Peyer's patch (tissue), 4 donors: ENCODE measurements at places on chromosomes 2 and 18. TPM values are rescaled to one million over a fixed set of nuclear protein-coding genes. Genes with fewer than 3 reads are reported as not detected.

DNA sequence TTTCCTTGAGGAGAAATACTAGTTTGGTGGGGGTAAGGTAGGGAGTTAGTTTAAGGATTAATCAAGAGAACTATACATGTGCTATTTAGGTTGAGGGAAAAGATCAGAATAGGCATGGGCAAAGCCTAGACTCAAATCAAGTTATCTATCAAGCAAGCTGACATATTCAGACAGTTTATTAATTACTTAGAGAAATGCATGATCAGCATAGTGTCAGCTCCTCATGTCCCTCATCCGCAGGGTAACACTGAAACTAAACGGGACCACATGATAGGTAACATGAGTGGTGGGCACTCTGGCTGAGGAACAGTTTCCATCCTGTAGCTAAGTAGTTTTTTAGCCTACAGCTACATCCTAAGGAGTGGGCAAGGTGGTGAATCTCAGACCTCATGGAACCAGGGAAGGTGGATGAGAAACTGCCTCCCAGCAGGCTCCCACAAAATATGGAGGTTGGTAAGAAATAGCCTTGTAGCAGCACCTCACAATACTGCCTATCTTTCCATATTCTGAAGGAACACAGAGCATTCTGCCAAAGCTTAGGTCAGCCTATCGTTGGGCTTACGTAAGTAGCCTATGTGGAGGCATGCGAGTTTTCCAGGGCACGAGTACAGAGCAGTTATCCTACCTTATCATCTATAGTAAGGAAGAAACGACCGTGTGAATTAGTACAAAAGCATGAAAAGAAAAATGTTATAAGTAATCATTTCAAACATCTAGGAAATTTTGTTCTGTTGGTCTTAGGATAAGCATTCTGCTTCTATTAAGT, 18.4 kb downstream of the ZC3H6 start:
- no peak for DNase-seq
- H3K4me3 ChIP-seq: no peak overlapping the region
- no peak overlapping the region for H3K27ac ChIP-seq
- no peaks in the 10 kb centered on the region for H3K27me3 ChIP-seq
- H3K36me3 ChIP-seq: no peaks in the 10 kb centered on the region
- no peaks in the 10 kb centered on the region for H3K4me1 ChIP-seq

The NIFK gene
- total RNA-seq: 19.0 TPM

The EPB41L3 gene
- total RNA-seq: 250 TPM

The USP34 gene
- total RNA-seq: 193 TPM

GRCh38 chr2:31660165-31660564, 79.4 kb upstream of the SRD5A2 start:
- no peak for DNase-seq
- no peaks in the 10 kb centered on the region for H3K4me1 ChIP-seq
- no peaks in the 10 kb centered on the region for H3K36me3 ChIP-seq
- H3K27ac ChIP-seq: no peak overlapping the region
- no peaks in the 10 kb centered on the region for H3K27me3 ChIP-seq

DNA sequence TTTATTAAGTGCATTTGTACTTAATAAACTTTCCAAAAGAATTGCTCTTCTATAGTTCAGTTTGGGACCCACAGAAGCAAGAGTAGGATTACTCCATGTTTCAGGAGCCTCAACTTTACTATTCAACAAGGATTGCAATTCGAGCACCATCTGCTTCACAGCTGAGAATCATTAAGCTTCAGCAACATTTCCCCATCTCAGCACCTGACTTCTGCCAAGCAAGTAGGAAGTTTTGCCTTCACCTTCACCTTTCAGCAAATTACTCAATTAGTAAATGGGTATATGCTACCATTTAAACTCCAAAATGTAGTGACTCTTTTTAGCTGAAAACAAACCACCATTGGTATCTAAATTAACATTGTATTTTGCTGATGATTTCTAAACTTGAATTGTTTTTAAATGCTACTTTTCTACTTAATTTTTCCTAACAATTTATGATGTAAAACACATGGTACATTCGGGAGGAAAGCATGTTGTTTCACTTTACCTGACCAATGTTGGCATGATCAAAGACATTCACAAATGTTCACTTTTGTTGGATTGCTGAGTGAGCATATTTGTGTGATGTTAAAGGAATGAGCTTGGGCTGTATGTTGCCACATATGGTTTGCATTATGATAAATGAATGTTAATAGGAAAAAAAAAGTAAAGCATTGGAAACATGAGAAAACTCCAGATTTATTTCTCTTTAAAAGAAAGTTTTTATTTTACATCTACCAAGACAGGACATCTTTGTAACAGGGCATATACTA, 159.2 kb downstream of the GULP1 start:
- no peak for DNase-seq
- no peaks in the 10 kb centered on the region for H3K36me3 ChIP-seq
- no peak overlapping the region for H3K4me3 ChIP-seq
- no peaks in the 10 kb centered on the region for H3K4me1 ChIP-seq
- H3K27ac ChIP-seq: no peak overlapping the region

- H3K4me1 ChIP-seq: no peaks in the 10 kb centered on the region
- H3K27me3 ChIP-seq: no peaks in the 10 kb centered on the region
- H3K27ac ChIP-seq: no peak overlapping the region
- no peak for DNase-seq
Observed at GRCh38 chr18:50388988-50389387, 14.1 kb downstream of the SKA1 start.

The SERPINB11 gene
- total RNA-seq: not detected

DNA sequence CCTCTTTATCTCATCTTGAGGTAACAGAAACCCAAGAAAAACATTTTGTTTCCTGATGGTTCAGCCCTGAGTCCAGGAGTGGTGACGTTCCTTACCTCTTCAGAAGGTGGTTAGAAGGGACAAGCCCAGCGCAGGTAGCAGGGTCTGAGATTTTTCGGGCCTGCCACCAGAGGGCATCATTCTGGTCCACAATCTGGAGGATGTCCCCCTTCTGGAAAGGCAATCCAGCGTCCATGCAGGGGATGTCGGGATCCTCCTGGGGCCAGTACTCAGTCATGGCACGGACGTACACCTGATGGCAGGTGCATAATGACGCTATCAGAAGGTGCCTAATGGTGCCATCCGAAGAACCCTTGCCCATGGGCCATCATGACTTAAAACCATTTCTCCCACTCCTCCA, 17.7 kb downstream of the MPP4 start:
- H3K4me3 ChIP-seq: no peak overlapping the region
- DNase-seq: no peak
- H3K27me3 ChIP-seq: no peaks in the 10 kb centered on the region
- no peaks in the 10 kb centered on the region for H3K4me1 ChIP-seq
- H3K27ac ChIP-seq: no peak overlapping the region
- no peaks in the 10 kb centered on the region for H3K36me3 ChIP-seq

The ATP6V1C2 gene
- 0.47 TPM for total RNA-seq

The CAD gene
- total RNA-seq: 21.2 TPM

GRCh38 chr2:225272173-225272572, 127.3 kb upstream of the NYAP2 start:
- H3K27me3 ChIP-seq: no peaks in the 10 kb centered on the region
- DNase-seq: no peak
- H3K4me3 ChIP-seq: no peak overlapping the region
- no peak overlapping the region for H3K27ac ChIP-seq
- no peaks in the 10 kb centered on the region for H3K4me1 ChIP-seq
